Activated CD4-positive, alpha-beta T cell treated with anti-CD3 and anti-CD28 coated beads, Interleukin-2, amount 50 U/mL, for 1 hour (primary cell): ENCODE measurements at places on chromosomes 11 and 22.

GRCh38 chr22:49958931-49959781 is 1.4 kb upstream of the PIM3 start:
- DNase-seq, result no peak

DNA sequence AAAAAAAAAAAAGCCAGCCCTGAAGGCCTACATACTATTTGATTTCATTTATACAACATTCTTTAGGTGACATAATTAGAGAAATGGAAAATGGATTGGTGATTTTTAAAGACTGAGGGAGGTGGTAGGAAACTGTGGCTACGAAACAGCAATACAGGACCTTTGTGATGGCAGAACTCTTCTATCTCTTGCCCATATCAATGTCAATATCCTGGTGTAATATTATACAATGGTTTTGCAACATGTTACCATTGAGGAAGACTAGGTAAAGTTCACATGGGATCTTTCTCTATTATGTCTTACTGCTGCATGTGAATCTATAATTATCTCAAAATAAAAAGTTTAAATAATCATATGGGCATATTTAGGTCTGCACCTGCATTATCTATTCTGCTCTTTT is 371.2 kb downstream of the ETS1 start:
- no peak for DNase-seq

GRCh38 chr11:133515107-133515506 is 17.2 kb downstream of the OPCML start:
- DNase-seq, result no peak

DNA sequence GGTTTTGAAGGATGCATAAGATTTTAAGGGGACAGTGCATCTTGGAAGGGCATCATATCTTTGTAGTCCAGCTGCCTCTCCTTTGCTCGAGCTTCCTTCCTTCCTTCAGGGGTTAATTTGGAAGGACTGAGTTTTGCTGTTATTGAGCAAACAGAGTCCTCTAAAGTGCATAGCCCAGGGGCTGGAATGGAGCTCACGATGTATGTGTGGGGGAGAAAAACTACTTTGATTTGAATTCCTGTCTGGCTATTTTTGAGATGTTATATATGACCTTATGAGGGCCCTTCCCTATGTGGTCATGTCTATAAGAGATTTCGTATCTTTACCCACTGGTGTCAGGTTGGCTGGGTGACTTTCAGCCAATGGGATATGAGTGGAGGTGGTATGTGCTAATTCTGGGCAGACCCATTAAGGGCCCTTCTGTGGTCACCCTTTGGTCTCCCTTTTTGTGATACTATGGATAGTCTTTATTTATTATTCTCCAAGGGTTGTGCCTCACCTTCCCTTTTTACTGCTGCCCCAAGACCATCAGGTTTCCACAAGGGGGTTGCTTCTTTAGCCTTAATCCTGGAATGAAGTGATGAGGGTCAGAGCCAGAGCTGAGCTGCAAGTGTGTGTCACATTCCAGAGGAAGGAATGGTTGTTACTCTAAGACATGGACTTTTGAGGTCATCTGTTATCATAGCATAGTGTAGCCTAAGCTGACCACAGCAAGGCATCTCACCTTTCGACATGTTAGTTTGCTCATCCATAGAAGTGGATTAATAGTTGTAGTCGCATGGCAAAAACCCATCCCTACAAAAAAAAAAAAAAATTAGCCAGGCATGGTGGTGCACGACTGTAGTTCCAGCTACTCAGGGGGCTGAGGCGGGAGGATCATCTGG is 54.6 kb downstream of the LRRC74B start:
- DNase-seq, result no peak

DNA sequence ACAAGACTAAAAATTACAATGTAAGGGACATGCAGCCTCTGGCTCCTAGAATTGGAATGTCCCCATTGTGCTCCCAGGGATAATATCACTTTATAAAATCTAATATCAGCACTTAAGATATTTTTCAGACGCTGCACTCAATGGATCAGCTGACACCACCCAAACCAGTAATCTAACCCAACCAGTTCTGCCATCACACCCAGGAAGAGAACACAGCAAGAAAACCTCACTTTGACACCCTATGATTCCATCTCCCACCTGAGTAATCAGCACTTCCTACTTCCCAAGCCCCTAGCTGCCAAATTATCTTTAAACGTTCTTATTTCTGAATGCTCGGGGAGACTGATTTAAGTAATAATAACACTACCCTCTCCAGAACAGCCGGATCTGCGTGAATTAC is 2.6 kb downstream of the CASP4 start:
- DNase-seq, result no peak

GRCh38 chr22:49677495-49677889 is 150.2 kb downstream of the BRD1 start:
- no peak for DNase-seq

DNA sequence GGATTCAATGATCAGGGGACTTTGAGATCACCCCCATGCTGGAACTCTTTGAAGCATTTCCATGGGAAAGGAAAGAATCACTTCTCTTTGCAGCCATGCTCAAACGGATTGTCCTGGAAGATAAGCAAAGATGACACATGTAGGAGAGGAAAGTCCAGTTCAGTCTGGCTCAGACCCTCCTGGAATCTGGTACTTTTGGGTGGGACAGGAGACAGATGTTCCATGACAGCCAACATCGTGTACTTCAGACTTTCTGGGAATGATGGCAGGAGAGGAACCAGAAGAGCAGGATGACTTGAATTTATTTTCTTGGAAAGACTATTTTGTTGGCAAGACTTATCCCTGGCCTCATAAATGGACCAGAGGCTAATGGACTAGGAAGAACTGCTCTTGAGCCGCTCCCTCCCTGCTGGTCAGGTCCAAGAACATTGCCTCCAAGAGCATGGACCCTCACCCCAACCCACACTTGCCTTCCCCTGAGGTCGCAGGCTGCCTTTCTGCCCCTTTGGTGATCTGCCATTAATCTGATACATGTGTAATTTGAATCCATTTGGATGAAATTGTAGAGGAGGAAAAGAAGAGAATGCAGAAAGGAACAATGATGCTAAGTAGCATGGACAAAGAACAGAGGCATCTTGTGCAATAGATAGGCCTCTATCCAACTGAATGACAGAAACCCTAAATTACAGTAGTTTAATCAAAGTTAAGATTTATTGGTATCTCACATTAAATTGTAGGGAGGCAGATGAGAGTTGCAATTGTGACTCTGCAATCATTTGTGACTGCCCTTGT is 201.0 kb downstream of the SNX19 start:
- no peak for DNase-seq

DNA sequence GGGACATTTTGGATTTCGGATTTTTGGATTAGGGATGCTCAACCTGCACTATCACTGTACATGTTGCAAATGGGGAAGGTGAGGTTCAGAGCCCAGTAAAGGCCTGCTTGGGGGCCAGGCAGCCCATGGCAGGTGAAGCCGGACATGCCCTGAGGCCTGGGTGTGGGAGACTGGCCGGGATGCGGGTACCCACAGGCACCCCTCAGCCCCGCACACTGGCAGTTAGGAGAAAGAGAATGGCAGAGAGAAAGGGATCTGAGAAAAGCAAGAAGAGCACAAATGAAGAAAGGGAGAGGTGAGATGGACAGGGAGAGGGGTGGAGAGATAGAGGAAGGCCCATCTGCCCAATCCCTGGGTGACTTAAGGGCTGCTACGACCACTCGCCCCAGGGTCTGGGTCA is 52.8 kb downstream of the SCGB1A1 start:
- no peak for DNase-seq

GRCh38 chr11:121551463-121551862 is 98.7 kb upstream of the SORL1-AS1 start:
- no peak for DNase-seq

GRCh38 chr11:61546663-61547062 is 34.2 kb downstream of the SYT7 start:
- no peak for DNase-seq

GRCh38 chr11:95984072-95984471 is 60.2 kb upstream of the MTMR2 start:
- DNase-seq, result no peak

- no peak for DNase-seq
Observed at GRCh38 chr11:11250470-11250869, 102.6 kb downstream of the CSNK2A3 start.

DNA sequence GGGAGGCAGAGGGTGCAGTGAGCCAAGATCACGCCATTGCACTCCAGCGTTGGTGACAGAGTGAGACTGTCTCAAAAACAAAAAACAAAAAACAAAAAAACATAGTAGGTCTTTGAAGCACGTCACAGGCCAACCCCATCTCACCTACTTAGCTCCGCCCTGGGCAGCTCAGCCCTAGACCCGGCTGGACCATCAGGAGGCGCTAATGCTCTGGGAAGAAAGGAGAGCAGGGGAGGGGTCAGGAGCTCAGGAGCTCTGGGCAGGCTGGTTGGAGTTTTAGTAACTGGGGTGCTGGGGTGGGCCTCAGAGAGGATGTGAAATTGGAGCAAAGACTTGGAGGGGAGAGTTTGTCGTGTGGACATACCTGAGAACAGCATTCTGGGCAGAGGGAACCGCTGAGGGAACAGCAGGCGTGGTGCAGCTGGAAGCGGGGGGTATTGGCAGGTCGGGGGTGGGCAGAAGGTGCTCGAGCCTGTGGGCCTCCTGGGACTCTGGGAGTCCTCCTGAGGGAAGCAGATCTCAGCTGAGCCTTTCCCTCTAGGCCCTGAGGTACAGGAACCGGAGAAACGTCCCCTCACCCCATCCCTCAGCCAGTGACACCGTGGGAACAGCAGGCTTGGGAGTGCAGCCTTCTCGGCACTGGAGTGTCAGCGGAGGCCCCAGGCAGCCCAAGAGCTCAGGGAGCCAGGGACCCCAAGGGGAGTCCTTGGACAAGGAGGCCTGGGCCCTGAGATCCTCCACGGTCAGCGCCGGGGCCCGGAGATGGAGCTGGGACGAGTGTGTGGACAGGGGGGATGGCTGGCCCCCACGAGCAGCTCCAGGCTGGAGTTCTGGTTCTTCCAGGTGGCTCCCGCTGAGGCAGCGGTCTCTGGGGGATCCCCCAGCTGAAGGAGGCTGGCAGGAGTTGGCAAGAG is 2.2 kb upstream of the RPS6KA4 start:
- DNase-seq, result peak; percentile 21

GRCh38 chr22:21754523-21754922 is 18.9 kb upstream of the YPEL1 start:
- DNase-seq, result no peak

DNA sequence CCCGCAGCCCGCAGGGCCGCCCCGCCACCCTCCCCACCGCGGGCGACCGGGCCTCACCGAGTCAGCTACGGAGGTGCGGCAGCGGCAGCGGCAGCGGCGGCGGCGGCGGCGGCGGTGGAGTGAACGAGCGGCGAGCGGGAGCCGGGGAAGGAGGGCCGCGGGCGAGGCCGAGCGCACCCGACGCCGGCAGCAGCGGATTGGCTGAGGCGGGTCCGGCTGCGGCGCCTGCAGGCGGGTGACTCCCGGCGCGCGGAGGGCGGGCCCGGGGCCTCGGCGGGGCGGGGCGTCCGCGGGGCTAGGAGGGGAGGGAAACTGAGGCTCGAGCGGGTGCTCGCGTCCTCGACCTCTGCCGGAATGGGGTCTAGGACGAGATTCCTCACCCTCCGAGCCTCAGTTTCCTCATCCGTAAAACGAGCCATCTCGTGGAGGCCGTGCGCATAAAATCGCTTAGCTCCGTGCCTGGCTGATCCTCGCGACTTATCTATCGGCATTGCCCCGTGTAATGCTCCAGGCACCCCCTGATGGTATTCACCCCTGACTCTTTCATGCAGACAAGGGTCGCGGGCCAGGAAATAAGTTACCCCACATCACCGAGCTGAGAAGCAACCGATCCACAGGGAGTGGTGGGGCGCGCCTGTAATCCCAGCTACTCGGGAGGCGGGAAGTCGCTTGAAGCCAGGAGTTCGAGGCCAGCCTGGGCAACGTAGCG is at the start of gene CPT1A:
CPT1A (minus strand) TSS at position 199 of the 709 bp plus-strand sequence. CDS start 26,442 bp downstream, outside the sequence.
- DNase-seq, result peak; percentile 62

DNA sequence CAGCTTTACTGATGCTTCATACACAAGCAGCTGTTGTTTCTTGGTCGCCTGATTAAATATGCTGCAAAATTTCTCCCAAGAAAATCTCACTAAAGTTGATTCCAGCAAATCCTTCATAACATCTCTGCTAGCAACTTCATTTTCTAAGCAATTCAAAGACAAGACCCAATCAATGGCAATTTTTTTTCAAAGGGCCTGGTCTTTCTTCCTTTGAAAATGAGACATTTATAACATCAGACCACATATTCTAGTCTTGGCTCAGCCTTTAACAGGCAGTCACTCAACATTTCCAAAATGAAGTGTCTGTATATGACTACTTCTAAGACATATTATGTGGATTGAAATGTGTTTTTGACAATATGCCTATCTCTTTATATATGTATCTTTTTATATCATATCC is 702.6 kb downstream of the KCNA4 start:
- DNase-seq, result no peak
